ENCODE measurements at places on chromosomes 6 and 20. TPM values are rescaled to one million over a fixed set of nuclear protein-coding genes. Genes with fewer than 3 reads are reported as not detected.
A peak's percentile ranks its signal among the peaks of the same experiment; 100 is the strongest.

Gene PPARD
- polyA plus RNA-seq = 13.3 TPM

Gene TCF21
- not detected for polyA plus RNA-seq

Gene PSORS1C2
- not detected for polyA plus RNA-seq

Gene WFDC5
- polyA plus RNA-seq = not detected

Gene KCNK16
- not detected for polyA plus RNA-seq

Gene GSTA2
- polyA plus RNA-seq = 1.1 TPM

Gene ZNF343
- polyA plus RNA-seq = 17.0 TPM

Gene PPP1R14C
- not detected for polyA plus RNA-seq

DNA sequence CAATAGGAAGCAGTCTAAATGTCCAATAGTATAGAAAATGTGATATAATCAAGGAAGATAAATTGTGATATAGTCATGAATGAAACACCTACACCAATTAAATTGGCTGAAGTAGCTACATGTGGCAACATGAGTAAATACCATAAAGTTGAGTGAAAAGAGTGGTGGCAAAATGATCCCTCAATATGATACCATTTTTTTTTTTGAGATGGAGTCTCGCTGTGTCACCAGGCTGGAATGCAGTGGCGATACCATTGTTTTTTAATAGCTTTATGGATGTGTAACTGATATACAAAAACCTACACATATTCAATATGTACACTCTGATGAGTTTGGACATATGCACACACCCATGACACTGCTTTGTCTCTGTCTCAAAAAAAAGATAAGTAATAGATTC lies 20.9 kb upstream of the ILRUN start:
- no peak for DNase-seq

DNA sequence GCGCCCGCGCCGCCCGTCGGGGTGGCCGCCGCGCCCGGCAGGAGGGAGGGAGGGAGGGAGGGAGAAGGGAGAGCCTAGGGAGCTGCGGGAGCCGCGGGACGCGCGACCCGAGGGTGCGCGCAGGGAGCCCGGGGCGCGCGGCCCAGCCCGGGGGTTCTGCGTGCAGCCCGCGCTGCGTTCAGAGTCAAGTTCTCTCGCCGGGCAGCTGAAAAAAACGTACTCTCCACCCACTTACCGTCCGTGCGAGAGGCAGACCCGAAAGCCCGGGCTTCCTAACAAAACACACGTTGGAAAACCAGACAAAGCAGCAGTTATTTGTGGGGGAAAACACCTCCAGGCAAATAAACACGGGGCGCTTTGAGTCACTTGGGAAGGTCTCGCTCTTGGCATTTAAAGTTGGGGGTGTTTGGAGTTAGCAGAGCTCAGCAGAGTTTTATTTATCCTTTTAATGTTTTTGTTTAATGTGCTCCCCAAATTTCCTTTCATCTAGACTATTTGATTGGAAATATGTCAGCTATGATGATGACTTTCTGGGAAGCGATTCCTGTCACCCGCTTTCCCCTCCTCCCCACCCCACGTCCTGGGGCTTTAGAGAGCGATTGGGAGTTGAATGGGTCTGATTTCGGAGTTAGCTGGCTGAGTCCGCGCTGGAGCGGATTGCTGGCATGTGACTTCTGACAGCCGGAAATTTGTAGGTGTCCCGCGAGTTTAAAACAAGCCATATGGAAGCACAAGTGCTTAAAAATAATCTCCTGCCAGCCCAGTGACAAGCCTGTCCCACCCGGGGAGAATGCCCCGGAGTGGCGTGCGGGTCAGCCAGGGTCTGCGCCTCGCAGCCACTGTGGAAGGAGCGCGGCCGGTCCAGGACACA lies 1.1 kb downstream of the ESR1 start:
- no peak for DNase-seq

GRCh38 chr6:20414711-20415110 lies 13.0 kb downstream of the E2F3 start:
- no peak for DNase-seq

DNA sequence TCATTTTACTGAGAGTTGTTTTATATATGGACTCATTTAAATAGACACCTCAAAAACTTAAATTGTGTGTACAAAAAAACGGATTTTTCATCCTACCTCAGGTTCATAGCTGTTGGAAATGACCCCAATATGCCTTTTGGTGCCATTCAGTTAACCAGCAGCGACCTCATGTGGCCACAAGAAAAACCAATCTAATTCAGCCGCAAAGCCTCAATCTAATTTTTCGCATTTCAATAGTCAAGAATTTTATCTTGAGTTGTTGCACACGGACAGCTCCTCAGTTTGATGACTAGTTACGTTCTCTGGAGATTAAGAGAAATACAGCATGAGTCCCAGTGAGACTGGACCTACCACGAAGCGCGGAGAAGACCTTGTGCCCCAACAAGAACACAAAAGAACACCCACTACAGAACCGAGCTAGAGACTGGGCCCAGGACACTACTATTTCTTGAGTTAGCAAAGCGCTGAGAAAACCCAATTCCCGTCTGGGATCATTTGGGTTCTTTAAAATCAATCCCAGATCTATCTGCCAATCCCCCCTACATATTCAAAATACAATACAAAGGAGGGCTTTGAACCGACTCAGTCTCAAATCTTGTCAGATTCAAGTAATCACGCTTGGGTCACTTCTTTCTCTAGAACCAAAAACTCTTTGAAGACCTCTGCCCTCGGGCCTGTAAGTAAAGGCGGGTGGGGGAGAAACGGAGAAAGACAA lies 1.1 kb downstream of the TCP11 start:
- DNase-seq = peak; percentile 64

GRCh38 chr20:1160991-1161390 lies 23.8 kb downstream of the TMEM74B start:
- DNase-seq = no peak

GRCh38 chr6:149060300-149060984 lies 257.1 kb upstream of the TAB2 start:
- DNase-seq = peak; percentile 20

DNA sequence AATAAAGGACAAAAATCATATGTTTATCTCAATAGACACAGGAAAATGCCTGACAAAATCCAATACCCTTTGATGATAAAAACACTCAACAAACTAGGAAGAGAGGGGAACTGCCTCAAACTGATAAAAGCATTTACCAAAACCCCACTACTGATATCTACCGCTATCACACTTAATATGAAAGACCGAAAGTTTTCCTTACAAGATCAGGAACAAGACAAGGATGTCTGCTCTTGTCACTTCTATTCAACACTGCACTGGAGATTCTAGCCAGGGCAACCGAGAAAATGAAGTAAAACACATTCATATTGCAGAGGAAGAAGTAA lies 25.1 kb downstream of the GZF1 start:
- no peak for DNase-seq

DNA sequence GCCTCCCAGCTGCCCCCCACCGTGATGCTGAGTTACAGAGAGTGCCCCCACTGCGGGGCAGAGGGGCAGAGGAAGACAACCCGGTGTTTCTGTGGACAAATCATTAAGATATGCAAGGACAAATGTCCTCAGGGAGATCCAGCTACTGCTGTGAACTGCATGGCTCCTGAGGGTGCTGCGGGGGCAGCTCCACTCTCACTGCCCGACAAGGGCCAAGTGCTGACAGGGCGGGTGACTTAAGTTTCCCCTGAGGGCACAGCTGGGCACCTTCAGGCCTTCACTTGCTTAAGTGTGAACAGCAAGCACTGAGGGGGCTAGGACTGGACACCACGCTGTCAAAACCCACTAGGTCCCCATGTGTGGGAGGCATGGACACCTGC lies 26.2 kb upstream of the TCFL5 start:
- DNase-seq = no peak

- DNase-seq = no peak
These were observed 259.9 kb downstream of the DLL1 start for GRCh38 chr6:170030821-170031471.

DNA sequence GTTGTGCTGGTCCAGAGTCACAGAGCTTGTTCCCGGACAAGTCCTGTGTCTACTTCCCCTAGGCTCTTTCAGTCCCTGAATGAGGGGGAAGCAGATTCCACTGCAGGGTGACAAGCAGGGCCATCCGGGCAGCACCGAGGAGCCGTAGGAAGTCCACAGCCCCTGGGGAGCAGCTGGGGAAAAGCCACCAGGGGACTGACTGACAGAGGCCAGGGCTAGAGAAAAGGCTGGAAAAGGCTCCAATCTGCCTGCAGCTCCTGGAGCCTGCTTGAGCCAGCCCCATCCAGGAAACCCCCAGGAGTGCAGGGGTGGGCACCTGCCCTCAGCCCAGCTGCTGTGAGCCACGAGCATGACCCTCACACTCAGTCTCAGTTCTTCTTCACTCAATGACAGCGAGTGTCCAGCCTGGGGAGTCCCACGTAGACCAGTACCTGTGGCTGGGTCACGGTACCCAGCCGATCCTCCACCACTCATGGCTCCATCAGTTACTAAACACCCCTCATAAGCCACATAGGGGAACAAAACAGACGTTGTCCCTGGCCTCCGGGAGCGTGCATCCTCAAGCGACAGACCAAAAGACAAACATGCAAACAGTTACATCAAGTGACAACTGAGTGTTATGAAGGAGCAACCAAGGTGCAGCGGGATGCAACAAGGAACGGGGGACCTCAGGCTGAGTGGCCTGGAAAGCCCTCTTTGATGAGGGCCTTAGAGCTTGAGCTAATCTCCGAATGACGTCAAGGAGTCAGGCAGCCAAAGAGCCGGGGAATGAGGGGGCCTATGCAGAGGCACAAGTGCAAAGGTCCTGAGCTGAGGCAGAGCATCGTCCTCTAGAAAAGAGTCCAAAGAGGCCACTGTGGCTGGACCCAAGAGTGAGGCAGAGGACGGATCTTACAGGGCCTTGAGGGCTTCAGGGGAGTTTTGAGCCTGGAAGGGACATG lies 24.8 kb upstream of the VSTM2L start:
- DNase-seq = peak; percentile 75

- DNase-seq = no peak
These were observed 20.4 kb downstream of the PAX1 start for GRCh38 chr20:21725892-21726291.

DNA sequence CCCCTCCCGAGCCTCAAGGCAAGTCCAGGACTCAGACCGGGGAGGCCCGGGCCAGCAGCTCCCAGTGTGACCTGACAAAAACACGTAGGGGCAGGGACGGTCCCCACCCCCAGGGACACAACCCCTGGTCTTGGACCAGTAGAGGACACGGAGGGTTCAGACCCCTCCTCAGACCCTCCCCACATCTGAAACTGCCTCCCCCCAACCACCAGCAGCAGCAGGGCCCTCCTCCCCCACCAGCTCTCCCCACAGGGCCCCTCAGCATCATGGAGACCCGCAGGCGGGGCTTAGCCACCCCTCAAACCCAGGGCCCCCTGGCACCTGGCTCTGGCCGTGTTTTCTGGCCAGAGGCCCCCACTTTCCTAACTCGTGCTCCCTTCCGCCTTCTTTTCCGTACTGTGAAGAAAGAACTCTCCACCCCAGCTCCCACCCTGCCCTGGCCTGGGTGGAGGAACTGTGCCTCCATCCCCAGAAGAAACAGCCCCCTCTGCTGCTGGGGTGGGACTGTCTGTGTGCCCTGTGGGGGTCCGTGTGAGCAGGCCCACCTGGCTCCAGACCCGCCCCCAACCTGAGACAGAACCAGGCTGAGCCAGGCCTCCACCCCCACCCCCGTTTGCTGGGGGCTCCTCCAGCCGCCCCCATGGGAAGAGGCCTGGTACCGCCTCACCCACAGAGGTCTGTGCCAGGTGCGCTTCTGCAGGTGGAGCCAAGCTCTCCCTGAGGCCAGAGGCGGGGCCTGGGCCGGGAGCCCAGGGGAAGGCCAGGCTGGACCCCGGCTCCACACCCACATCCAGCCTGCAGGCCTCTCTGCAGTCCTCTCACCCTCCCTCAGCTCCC lies 39.0 kb upstream of the MDFI start:
- no peak for DNase-seq

DNA sequence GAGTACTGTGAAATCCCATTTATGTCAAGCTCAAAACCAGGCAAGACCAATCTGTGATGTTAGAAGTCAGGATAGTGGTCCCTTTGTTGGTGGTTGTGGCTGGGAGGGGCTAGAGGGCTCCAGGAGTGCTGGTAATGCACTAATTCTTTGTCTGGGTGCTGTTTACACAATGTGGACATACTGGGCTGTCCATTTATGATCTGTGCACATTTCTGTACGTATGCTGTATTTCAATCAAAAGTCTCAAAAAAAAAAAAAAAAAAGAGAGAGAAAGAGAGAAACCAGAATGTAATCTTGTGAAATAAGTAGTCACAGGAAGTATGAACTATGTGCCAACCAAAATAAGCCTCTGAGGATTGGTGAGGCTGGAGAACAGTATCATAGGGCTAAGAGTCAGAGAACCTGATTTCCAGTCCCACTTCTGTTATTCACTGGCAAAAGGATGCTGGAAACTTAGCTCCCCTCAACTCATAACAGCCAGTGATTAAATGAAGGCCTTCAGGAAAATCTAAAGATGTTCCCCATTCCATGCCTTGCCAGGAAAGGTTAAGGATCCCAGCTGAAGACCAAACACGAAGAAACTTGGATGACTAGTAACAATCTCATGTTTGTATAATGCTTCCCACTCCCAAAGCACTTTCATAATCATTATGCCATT lies 19.6 kb upstream of the TRAM2 start:
- DNase-seq = peak; percentile 94

GRCh38 chr20:62777528-62777830 lies 18.8 kb upstream of the MRGBP start:
- DNase-seq = no peak

- no peak for DNase-seq
These were observed 219.2 kb downstream of the CLVS2 start for GRCh38 chr6:123215211-123215610.

- no peak for DNase-seq
These were observed 15.8 kb upstream of the RFPL4B start for GRCh38 chr6:112331306-112331705.

DNA sequence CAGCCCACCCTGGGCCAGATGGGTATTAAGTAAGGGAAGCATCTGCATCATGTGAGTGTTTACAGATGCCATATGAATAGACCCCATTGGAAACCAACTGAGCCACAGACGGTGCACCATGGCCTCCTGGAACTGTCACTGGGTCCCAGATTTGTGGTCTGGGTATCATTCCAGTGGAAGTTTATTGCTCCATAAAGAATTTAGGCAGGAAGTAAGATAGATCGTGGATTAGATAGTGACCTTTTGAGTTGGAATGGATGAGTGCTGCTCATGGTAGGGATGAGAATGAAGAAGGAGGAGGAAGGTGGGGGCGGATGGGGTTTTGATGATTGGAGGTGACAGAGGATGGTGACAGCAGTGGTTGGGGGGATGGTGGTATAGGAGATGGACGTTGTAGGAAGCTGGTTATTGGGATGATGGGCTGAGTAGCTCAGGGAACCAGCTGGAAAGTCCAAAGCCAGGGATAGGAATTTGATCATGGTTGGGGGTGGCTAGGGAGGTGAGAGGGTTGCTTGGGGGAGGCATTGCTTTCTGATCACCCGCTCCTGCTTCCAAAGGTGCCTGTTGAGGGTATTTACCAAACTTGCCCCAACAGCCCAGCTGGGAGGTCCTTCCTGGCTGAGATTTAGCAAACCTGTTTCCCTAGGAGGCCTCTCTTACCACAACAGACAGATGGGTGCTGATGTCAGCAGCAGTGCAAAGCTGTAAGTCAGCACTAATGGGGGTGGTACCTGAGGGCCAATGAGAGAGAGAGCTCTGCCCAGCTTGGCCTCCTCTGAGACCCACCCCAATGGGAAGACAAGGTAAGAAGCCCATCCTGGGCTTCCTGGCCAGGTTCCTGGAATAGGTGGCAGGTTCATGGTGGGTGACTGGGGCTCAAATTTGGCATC lies 78.0 kb downstream of the VEGFA start:
- DNase-seq = no peak
